Stimulated activated CD4-positive, alpha-beta T cell treated with anti-CD3 and anti-CD28 coated beads, Interleukin-12 subunit alpha, Interleukin-12 subunit beta, amount 100 ng/mL, for 48 hours (primary cell): ENCODE measurements at places on chromosomes 7 and 10.

DNA sequence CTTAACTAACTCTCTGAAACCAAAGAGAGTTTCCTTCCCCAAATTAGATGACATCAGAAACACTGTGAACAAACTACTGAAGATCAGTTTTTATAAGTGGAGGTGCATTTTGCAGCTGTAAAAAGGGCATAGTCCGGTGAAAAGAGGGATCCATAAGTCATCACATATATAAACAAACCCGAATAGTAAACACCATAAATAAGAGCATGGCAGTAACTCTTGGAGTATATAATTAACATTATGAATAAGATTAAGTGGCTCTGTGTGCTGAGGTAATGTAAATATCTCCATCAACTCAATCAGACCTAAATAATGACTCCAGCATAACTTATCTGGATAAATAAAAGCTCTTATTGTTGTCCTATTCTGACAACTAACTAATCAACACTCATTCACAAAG is 43.0 kb upstream of the SHTN1 start:
- DNase-seq = no peak

- DNase-seq = no peak
Observed at GRCh38 chr7:38716397-38716796, 85.2 kb upstream of the AMPH start.

DNA sequence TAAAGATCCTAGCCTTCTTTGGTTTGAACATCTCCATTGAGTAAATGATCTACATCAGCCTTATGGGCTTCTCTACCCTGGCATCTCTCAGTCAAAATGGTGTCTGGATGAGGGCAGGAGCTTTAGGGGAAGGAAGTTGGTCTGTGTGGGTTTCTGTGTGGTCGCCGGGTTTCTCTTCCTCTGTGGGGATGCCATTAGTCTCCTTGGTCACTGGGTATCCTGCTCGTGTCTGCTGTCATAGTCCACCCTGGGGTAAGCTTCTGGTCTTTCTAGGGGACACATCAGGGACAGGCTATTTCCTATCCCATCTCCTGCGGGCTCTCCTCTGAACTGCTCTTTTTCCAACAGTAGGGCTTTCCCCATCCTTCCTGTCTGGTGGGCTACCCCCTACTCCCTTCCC is 150.3 kb upstream of the NPY start:
- DNase-seq = no peak

- DNase-seq = no peak
Observed at GRCh38 chr10:103621783-103622125, 128.2 kb downstream of the NEURL1 start.

DNA sequence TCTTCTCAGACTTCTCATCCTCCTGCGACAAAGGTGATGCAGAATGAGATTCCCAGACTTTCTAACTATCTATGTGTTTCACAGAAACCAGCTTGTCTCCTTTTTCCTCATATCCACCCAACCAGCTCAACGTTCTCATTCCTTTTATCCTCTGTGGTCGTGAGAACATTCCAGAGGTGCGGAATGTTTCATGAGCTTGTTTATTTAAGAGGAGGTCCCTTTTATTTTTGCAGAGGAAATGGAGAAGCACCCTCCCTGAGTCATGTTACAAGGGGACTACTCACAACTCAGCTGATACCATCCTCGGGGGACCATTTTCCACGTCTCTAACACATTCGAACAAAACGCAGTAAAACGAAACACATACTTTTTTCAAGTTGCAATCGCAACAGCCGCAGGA is 93.2 kb downstream of the ZRANB1 start:
- DNase-seq = no peak

DNA sequence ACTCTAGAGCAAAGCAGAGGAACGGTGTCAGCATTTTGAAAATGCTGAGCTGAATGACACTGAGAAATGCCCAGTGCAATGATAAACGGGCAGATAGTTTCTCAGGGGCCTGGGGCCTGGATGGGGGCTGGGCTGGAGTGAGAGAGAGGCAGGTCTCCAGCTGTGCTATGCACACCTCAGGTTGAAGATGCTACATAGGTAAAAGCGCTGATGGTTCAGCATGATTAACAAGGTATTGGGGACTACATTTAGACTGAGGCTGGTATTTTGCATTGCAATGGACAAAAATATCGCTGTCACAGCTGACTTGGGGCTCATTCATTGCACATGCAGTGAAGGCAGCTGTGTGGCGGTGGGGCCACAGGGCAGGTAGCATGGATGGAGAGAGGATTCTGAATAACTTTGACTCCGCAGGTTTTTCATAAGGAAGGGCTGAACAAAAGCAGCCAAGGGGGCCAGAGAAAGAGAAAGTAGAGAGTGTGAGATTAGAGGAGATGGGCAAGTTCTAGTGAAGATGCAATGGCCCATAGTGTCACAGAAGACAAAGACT is 290.8 kb upstream of the ZNF32 start:
- no peak for DNase-seq

GRCh38 chr10:28180654-28181053 is 122.2 kb downstream of the MPP7 start:
- DNase-seq = no peak
